Thoracic aorta (tissue), 2 donors: ENCODE measurements at places on chromosomes 11 and 22. TPM values are rescaled to one million over a fixed set of nuclear protein-coding genes. Genes with fewer than 3 reads are reported as not detected.

DNA sequence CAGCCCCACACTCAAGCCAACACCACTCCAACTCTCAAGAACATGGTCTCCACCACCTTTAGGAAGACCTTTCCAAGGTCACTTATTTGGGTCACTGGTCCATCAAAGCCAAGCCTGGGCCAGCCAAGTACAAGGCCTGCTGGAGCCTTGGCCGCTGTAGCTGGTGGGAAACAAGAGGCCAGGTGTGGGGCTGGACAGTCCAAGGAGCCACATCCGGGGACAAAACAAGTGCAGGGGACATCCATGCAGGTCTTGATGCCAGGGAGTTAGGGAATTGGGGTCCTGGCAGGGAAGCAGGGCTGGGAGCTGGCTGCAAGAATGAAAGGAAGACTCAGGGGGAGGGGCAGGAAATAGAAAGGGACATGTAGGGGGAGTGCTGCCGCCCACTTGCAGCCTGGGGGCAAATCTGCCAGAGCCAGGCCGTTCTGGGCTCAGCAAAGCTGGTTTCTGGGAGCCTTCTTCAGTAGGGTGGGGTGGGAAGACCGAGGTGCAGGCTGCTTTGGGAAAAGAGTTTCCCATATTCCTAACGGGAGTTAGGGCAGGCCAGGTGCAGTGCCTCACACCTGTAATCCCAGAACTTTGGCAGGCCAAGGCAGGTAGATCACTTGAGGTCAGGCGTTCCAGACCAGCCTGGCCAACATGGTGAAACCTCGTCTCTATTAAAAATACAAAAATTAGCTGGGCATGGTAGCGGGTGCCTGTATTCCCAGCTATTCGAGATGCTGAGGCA lies 69.5 kb upstream of the ATXN10 start:
- no peak for DNase-seq

- DNase-seq: no peak
Measured at GRCh38 chr11:95123556-95123955, 33.9 kb downstream of the ENDOD1 start.

DNA sequence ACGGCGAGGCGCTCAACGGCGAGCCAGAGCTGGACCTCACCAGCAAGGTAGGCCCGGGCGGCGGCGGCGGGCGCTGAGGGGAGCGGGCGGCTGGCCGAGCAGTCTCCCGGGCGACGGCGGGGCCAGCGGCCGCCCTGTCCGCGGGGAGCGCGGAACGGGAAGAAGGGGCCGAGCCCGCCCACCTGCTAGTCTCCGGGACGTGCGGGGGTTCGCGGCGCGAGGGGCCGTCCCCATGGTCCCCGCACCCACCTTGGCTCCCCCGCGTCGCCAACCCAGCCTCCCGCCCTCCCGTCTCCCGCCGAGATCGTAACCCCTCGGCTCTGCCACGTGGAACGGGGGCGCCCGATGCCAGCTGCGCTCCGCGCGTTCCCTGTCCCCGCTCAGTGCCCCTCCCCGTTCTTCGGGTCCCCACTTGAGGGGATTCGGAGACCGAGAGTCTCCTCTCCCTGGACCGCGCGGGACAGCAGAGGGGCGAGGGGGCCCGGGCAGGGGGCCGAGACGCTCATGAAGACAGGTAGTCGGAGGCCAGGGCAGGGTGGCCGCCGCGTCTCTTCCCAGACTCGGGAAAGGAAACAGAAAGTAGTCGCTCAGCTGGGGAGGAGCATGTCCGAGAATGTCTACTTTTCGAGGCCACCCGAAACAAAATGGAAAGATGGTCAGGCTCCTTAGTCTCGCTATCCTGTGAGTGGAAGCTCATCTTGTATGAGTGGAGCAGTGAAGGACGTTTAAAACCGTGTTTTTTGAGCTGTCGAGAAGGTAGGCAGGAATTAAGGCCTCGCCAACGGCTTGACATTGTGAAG lies 557 bp downstream of the GTPBP1 start:
- DNase-seq: no peak

- no peak for DNase-seq
Measured at GRCh38 chr11:114315749-114316368, 19.7 kb downstream of the NNMT start.

GRCh38 chr11:85279267-85279666 lies 347.9 kb downstream of the DLG2 start:
- DNase-seq: no peak

GRCh38 chr22:47561766-47562165 lies 799.3 kb downstream of the TBC1D22A start:
- DNase-seq: no peak

DNA sequence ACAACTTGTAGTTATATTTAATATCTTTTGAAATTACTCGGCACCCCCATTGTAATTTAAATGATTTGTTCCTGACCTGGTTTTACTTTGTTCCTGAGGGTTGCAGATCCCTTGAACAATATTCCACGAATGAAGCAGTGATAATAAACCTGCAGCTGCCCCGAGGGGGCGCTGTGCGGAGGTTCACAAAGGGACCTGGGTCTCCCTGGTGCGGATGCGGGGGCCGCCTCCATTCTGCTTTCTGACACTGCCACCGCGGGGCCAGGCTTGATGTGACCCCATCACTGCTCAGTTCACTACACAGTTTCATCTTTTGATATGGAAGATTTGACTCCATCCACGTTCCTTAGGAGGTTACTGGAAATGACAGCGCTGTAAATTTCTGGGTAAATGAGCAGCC lies 62.9 kb upstream of the PRODH start:
- no peak for DNase-seq

MYBPC3 gene
- not detected for total RNA-seq

CD44 gene
- 321 TPM for total RNA-seq

OSM gene
- 27.1 TPM for total RNA-seq

HEPHL1 gene
- total RNA-seq: not detected

MUC5AC gene
- total RNA-seq: not detected
